ENCODE measurements at places on chromosomes 12 and 14.

- DNase-seq: no peak
Measured at GRCh38 chr14:56886471-56887062, 76.3 kb upstream of the OTX2 start.

GRCh38 chr12:41919048-41919447 lies 225.6 kb downstream of the GXYLT1 start:
- no peak for DNase-seq

DNA sequence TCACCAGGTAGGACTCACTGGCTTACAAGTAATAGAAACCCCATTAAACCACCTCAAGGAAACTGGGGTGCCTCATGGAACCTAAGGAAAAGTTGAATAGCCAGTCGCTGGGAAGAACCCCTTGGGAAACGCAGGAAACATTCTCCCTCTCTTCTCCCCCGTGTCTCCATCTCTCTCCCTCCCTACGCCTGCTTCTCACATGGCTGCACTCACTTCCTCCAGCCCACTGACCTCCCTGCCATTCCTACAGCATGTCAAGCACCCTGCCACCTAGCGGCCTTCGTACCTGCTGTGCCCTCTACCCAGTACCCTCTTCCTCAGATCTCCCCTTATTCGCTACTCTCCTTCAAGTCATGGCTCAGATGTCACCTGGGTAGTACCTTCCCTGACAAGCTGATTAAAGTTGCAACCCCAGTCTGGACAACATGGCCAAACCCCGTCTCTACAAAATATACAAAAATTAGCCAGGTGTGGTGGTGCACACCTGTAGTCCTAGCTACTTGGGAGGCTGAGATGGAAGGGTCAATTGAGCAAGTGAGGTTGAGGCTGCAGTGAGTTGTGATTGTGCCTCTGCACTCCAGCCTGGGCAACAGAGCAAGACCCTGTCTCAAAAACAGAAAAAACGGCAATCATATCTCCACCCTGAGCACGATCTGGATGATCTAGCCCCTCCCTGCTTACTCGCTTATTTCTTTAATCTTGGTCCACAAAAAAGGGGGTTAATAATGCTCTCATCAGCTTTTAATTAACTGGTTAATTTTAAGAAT lies 6.4 kb upstream of the DTX1 start:
- DNase-seq: no peak

DNA sequence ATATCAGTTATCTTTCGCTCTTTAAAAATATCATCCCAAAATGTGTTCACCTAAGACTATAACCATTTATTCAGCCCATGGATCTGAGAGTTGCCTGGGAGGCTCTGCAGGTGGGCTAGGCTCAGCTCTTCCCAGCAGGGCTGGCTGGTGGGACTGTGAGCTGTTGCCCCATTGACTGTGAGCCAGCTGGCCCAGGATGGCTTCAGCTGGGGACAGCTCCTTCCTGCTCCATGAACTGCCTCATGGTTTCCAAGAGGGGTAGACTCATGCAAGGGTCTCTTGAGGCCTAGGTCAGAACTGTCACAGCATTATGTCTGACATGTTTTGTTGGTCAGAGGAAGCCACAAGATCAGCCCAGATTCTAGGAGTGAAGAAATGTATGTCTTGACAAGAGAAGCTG lies 114.1 kb upstream of the E2F7 start:
- DNase-seq: no peak

DNA sequence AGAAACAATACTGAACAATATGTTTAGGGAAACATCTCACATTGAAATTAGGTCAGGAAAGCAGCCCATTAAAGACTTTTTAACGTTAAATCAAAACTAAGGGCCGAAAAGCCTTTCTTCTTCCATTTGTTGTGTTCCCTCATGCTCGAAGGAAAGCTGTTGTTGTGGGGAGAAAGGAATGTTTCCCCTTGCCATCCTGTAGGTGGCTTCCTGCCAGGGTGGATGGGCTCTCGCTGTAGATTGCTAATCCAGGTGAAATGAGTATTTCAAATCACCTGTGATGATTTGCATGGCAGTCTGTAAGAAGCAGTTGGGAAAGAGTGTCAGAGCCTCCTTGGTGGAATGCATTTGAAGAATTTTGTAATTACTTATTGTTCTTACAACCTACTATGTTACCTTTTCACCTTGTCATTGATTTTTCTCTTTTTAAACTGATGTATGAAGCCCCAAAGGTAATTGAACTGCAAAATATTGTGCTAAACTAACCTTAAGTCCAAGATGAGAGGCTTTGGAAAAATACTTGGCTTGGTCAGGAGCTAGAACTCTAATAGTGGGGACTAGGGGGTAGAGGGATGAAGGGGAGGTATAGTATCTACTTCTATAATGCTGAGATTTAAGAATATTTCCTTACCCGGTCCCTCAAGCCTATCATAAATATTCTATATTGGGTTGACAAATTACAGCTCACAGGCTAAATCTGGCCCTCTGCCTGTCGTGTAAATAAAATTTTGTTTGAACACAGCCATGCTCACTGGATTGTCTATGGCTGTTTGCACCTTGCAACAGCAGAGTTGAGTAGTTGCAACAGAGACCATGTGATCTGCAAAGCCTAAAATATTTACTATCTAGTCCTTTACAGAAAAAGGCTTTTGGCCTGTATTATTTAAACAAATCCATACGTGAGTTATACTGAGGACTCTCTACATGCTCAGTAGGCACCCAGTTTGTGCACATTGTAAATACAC lies 7.7 kb upstream of the DCP1B start:
- DNase-seq: no peak

GRCh38 chr12:40446385-40446784 lies 221.6 kb downstream of the LRRK2 start:
- DNase-seq: no peak

GRCh38 chr14:70002589-70003346 lies 123.6 kb downstream of the SMOC1 start:
- no peak for DNase-seq

GRCh38 chr12:128551266-128551665 lies 272.5 kb downstream of the SLC15A4 start:
- DNase-seq: no peak

DNA sequence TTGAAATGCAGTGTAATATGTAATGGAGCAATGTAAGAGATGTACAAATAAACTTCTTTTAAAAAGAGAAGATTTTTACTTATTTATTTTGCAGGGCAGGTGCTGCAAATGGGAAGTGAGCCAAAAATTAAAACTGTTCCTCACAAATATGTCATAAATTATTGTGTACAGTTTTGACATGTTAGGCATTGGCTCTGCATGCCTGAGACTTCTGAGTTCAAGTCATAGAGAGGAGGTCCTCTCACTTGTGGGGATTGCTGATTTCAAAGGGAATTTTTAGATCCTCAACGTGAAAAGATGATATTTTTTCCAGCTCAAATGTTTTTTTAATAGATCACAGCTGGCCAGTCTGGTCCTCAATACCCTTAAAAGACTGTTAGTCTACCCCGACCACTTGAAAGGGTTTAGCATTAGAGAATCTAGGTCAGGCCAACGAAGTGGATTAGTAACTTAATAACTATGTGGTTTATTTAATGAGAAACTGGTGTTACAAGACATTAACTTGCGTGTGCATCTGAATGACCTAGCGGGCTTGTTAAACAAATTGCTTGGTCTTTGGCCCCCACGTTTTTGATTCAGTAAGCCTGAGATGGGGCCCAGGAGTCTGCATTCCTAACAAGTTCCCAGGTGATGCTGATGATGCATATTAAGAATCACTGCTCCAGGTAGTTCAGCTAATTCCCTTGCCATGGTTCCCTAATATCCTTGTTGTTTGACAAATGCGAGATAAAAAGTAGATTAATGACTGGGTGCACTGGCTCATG lies 30.9 kb upstream of the WDR89 start:
- no peak for DNase-seq

- DNase-seq: no peak
Measured at GRCh38 chr14:104694475-104694950, 5.1 kb downstream of the INF2 start.

GRCh38 chr12:56590237-56590830 lies 39.8 kb downstream of the BAZ2A start:
- no peak for DNase-seq

GRCh38 chr12:52798671-52799504 lies 3.0 kb upstream of the KRT3 start:
- no peak for DNase-seq

- no peak for DNase-seq
Measured at GRCh38 chr14:55427439-55427838, 13.0 kb downstream of the TBPL2 start.

DNA sequence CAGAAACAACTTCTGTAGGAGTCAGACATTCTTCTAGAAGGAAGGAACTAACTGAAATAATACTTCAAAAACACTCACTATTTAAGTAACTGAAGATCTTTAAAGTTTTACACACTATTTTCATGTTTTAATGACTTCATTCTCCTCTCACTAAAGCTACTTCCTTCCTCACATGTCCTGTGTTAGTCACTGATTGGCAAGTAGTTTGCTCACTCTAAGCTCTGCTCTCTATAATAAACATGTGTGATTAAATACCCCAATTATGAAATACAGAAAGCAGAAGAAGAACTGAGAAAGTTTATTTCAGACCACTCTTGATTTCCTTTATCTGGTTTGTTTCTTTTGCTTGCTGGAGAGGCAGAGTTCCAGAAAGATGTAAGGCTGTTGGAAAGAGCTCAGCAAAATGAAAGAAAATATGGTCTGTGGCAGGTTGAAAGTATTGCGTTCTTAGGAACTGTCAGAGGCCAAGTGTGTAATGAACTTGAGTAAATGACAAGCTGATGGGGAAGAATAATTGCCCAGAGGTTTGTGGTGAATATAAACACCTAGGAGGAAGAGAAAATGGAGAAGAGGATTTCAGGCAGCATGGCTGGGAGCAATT lies 522.0 kb upstream of the SEL1L start:
- no peak for DNase-seq

DNA sequence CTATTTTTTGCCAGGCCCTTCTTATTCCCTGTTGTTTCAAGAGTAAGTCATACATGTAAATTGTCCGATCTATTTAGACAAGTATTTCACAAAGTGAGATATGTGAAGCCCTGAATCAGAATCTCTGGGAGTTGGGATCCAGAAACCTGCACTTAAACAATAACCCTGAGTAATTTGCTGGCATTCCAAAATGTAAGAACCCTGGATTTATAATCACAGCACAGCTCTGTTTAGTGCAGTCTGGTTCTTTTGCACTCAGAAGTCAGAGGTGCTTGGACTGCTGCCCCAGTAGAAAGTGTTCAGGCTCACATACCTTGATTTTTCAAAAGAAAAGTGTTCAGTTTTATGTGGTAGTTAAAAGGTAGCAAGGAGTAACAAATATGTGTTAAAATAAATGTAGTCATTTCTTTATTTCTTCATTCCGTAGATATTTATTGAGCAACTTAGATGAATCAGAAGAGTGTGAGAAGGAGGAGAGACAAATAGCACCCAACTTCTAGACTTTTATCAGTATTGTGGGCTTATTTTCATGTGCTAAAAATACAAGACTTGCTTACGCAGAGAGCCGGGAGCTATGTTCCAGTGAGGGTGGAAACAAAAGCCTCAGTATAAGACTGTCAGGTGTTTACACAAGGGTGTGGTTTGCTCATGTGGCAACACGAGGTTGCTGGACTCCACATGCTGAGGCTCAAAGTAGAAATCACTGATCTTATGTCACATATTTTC lies 70.1 kb downstream of the SYNE2 start:
- no peak for DNase-seq

Data from activated effector memory CD4-positive, alpha-beta T cell treated with Interleukin-2 at 50 U/mL for 16 hours (primary cell).